Activated T-cell treated with anti-CD3 and anti-CD28 coated beads, Interleukin-2, amount 50 U/mL, for 48 hours (primary cell): ENCODE measurements at places on chromosomes 11 and 22.

DNA sequence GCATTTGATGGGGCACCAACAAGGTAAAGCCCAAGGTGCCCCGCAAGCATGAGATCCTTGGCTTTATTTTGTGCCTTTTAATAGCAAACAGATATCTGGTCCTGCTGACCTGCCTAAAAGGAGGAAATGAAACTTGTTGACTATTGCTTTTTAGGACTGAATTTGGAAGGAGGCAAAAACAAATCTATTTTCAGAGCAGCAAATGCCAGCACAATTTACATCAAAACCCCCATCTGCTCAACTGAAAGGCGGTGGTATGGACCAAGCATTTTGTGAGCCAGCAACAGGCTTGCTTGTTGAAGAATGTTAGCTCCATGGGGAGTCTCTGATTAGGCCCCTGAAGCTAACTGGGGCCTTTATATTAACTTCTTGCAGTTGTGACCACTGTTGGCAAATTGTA, 192.6 kb upstream of the E2F8 start:
- DNase-seq, result no peak

DNA sequence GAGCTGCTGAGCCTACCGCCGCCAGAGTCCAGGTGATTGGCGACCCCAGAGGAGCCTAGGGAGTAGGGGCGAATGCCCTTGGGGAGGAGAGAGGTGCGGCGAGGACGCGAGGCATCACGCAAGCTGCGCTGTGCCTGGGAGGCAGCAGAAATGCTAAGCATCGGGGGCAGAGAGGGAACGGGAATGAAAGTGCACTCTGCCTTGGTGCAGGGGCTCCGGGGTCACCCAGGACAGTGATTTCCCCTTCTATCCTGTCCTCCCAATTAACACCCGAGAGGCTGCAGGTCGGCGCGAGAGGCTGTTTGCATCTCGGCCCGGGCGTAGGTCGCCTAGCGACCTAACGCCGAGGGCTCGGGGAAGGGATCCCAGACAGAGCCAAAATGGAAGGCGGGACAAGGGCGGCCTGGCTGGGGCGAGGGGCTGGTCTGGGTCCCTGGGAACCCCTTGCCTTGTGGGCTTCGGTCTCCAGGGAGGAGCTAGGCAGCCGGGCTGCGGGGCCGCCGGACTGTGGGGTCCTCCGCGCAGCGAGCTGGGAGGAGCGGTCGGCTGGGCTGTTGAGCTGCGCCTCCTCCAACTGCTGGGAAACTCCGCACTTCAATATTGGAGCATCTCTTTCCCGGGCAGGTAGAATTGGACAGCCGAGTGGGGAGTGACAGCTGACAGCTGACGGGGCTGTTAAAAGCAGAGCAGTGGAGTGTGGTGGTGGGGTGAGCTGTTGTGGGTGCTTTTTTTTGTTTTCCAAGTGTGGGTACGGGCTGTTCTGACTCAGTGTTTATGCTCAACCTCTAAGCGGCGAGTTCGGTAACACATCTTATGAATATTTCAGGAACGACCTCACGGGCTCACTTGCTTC, 657 bp downstream of the ELMOD1 start:
- DNase-seq, result peak; percentile 48

GRCh38 chr11:122998727-122999366, 17.2 kb upstream of the BSX start:
- no peak for DNase-seq

DNA sequence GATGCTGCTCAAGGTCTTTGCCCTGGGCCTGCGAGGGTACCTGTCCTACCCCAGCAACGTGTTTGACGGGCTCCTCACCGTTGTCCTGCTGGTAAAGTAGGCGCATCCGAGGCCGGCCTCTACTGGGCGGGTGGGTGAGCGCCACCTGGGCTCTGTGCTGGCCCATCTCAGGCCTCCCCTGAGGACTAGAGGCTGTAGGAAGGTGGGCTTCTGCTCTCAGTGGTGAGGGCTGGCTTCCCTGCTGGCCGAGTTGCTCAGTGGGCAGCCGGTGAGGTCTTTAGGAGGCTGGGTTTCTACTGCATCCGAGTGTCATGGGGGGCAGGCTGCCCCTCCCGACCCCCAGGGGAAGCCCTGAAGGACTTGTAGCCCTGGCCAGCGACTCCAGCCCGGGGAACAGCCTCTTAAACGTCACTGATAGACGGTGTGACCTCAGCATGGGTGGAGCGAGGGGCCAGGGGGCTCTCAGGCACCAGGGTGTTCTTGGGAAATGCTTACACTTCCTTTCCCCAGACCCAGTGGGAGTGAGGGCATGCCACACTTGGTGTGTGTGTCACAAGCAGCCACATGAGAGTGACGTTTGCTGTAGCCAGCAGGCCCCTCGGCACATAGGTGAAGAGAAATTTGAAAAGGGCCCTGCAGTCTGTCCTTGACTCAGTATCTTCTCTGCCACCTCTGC, 30.3 kb downstream of the TPCN2 start:
- no peak for DNase-seq

DNA sequence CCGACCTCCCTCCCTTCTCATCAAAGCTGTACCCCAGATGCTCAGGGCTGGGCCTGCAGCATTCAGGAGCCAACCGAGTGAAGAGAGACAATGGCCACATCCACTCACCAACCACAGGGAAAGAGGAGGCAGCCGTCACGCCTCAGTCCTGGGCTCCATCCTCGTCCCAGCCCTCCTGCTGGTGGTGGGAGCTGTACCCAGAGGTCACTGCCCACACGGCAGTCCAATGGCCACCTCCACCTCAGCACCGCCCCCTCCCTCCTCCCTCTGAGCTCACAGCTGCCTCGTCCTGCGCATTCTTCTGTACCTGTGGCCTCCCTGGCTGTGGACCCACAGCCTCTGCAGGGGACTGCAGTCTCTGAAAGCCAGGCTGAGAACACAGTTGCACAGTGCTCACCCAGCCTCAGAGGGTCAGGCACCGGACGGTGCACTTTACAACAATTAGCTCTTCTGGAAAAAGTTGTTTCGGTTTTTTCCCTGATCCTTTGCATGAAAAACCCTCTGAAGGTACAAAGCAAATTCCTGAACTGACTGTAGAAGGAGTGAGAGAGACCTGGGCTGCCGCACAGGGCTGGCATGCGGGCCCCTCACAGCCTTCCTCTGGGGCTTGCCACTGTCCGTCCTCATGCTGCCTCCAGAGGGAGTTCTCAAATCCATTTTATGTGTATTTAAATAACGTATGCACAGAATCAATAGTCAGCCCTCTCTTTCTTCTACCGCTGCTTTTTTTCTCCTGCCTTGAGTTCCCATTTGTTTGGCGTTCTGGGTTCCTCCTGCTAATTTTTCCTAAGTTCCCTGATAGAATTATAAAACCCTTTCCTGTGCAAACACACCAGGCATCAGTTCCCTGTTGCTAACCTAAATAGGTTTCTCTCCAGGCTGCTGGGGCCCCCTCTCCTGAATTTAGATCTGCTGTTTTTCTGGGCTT, 52.7 kb downstream of the PHF21B start:
- no peak for DNase-seq

- no peak for DNase-seq
These were observed 507.1 kb downstream of the SOX6 start for GRCh38 chr11:15849257-15849656.

DNA sequence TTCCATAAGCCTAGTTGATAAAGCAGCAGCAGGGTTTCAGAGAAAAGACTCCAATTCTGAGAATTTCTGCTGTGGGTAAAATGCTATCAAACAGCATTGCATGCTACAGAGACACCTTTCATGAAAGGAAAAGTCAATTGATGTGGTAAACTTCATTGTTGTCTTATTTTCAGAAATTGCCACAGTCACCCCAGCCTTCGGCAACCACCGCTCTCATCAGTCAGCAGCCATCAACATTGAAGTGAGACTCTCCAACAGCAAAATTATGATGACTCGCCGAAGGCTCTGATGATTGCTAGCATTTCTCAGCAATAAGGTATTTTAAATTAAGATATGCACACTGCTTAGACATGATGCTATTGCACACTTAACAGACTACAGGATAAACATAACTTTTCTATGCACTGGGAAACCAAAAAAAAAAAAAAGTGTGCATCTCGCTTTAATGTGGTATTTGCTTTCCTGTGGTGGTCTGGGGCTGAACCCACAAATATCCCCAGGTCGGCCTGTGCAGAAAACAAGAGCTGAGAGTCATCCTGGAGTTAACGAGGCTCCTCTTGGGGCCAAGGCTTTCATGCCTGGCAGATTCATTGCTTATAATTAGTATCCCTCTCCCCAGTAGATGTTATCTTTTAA, 192.1 kb downstream of the CTTN start:
- DNase-seq, result no peak

DNA sequence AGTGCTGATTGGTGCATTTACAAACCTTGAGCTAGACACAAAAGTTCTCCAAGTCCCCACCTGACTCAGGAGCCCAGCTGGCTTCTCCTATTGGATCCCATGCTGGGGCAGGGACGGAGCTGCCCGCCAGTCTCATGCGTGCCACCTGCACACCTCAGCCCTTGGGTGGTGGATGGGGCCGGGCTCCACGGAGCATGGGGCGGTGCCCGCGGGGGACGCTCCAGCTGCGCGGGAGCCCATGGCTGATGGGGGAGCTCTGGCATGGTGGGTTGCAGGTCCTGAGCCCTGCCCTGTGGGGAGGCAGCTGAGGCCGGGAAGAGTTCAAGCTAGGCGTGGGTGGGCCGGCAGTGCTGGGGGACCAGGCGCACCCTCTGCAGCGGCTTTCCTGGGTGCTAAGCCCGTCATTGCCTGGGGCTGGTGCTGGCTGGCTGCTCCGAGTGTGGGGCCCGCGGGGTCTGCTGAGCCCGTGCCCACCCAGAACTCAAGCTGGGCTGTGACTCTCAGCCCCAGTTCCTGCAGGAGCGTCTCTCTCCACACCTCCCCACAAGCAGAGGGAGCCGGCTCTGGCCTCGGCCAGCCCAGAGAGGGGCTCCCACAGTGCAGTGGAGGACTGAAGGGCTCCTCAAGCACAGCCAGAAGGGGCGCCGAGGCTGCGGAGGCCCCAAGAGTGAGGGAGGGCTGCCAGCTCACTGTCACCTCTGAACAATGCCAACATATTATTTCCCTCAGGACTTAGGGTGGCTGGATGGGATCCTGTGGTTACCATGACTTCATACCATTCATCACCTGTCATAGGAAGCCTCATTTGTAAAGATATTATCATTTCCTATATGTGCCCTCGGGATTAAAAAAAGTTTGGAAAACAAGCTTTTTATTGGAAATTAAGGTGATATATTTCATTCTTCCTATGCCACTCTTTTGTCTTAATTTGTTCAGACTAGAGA, 688.7 kb downstream of the ETS1 start:
- no peak for DNase-seq

DNA sequence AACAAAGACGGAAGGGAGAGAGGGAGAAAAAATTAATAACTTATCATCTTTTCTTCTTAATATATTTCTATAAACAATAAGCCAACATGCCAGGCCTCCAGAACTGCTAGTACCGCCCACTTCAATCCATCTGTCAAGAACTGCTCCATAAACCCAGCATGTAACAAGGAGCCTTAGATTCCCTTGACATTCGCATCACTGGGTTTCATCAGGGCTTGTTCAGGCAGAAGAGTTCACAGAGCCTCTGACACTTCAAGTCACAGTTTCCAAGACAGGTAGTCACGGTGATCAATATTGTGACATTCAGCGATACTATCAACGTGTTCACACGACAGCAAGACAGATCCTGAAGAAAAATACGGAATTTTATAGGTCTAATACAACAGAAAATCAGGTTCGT, 61.7 kb downstream of the LARGE2 start:
- DNase-seq, result no peak

DNA sequence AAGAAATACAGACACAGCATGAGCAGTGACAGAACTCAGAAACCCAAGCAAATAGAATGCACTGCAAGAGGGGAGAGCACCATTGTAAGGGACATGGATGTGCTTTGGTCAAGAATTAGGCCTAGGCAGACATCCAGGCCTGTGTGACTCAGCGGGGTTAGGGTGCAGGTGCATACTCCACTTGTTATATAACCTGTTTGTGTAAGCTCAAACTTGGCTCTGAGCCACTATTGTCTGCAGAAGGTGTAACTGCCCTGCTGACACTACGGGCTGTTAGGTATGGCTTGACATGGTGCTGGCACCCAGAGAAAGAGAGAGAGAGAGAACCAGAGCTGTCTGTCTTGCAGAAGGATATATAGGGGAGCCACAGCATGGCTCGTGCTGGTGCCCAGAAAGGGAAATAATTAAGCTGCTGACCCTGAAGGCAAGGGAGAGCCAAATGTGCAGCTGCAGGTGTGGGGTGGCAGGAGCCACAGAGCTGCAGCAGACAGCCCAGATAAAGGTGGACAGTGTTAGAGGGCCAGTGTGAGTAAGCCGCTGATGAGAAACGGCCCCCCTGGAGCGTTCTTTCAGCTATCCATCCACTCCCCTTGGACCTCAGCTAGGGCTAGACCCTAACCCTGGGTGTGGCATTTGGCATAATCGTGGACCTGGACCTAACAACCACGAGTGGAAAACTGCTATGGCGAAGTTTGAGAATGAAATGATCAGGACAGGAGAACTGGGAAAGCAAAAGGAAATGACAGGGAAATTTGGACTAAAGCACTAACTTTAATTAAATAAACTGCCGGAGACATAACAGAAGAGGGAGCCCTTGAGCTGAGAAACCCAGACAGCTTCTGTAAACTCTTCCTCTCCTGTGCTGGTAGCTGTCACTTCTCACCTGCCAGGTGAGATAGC, 253.0 kb upstream of the CCDC179 start:
- DNase-seq, result no peak

DNA sequence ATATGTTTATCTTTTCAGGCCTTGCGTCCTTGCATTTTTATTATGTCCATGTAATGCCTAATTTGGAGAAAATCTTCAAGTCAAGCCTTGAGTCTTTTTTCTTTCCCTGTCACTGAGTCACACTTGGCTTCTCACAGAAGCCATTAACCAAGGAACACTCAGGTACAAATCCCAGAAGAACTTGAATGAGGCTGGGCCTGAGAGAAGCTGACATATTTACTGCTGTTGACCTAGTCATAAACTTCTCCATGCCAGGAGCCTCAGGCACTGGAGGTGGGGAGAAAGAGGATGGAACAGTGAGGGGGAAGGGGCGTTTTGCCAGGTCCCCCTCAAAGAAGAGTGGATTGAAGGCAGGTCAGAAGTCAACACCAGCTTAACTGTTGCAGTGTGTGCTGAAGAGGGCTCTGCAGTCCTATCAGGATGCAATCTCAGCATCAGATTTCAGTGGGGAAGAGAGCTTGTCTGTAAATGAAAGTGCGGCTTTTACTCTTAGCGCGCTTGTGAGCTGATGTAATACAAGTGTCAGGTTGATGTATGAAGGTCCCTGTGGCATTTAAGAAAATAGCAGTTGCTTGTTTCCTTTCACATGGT, 526.0 kb downstream of the ETS1 start:
- no peak for DNase-seq

GRCh38 chr11:64989416-64989815, 7.4 kb downstream of the BATF2 start:
- DNase-seq, result no peak

GRCh38 chr11:115778928-115779650, 274.9 kb upstream of the CADM1 start:
- no peak for DNase-seq

DNA sequence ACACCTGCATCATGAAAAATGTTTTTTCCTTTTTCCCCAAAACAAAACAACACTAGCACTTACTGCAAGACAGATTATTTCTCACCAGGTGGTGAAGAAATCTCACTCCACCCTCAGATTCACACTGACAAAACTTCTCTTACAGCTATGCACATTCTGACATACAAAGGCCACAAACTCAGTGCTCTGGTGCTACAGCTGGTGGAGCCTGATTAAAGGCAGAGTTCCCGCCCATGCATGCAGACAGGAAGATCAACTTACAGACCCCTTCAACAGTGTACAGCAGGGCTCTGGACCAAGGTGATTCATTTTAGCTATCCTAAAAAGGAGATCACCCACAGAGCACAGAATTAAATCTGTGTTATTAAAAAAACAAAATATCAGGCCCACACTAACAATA, 112.6 kb downstream of the CADM1 start:
- no peak for DNase-seq
